Muscle of leg (tissue), 16 donors: ENCODE measurements at places on chromosomes 12 and 14.

DNA sequence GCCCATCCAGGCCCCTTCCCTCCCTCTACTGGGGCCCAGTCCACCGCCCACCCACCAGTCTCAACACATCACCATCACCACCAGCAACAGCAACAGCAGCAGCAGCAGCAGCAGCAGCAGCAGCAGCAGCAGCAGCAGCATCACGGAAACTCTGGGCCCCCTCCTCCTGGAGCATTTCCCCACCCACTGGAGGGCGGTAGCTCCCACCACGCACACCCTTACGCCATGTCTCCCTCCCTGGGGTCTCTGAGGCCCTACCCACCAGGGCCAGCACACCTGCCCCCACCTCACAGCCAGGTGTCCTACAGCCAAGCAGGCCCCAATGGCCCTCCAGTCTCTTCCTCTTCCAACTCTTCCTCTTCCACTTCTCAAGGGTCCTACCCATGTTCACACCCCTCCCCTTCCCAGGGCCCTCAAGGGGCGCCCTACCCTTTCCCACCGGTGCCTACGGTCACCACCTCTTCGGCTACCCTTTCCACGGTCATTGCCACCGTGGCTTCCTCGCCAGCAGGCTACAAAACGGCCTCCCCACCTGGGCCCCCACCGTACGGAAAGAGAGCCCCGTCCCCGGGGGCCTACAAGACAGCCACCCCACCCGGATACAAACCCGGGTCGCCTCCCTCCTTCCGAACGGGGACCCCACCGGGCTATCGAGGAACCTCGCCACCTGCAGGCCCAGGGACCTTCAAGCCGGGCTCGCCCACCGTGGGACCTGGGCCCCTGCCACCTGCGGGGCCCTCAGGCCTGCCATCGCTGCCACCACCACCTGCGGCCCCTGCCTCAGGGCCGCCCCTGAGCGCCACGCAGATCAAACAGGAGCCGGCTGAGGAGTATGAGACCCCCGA lies 6.8 kb upstream of the RNU7-1 start:
- peak; percentile 76 for DNase-seq

- no peak for DNase-seq
Observed at GRCh38 chr12:62748941-62749468, 185.9 kb downstream of the PPM1H start.

GRCh38 chr12:66279123-66279712 lies 23.1 kb upstream of the HELB start:
- DNase-seq = peak; percentile 20

- DNase-seq = no peak
Observed at GRCh38 chr12:51393676-51394545, 2.7 kb upstream of the GALNT6 start.

- DNase-seq = peak; percentile 79
Observed at GRCh38 chr14:73743431-73743931, 29.3 kb upstream of the PNMA1 start.

- DNase-seq = no peak
Observed at GRCh38 chr12:104823985-104824461, 134.1 kb downstream of the SLC41A2 start.

- peak; percentile 82 for DNase-seq
Observed at GRCh38 chr14:33404054-33404453, 465.4 kb downstream of the NPAS3 start.

DNA sequence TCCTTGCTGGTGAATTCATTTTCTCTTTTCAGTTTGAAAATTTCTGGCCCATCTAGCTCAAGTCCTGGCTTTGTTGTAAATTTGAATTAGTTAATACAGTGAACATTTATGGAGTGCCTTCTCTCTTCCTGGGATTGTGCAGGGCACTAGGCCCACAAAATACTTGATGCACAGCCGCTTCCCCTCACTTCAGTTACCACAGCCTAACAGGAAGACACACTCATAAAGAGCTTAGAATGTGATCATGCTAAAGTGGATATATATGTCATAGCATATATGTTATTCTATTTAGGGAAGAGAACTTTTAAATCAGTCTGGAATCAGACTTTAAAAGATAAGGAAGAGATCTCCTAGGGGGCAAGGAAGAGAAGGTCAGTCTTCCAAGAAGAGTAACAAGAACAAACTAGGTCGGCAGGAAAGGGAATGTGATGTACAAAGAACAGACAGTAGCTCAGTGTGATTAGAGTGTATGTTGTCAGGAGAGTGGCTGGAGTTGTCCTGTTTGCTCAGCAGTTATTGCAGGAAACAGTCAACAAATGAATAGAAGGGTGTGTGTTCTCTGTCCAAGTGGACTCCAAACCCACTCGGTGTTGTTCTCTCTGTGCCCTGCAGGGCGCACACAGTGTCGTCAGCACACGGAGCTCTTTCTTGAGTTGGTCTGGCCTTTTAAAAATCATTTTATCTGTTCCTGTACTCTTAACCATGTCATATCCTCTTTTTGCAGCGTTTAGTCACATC lies 74.4 kb downstream of the DAAM1 start:
- DNase-seq = no peak
